CD4-positive, alpha-beta T cell treated with Interferon gamma for 1 hour (primary cell): ENCODE measurements at places on chromosomes 2 and 18.

DNA sequence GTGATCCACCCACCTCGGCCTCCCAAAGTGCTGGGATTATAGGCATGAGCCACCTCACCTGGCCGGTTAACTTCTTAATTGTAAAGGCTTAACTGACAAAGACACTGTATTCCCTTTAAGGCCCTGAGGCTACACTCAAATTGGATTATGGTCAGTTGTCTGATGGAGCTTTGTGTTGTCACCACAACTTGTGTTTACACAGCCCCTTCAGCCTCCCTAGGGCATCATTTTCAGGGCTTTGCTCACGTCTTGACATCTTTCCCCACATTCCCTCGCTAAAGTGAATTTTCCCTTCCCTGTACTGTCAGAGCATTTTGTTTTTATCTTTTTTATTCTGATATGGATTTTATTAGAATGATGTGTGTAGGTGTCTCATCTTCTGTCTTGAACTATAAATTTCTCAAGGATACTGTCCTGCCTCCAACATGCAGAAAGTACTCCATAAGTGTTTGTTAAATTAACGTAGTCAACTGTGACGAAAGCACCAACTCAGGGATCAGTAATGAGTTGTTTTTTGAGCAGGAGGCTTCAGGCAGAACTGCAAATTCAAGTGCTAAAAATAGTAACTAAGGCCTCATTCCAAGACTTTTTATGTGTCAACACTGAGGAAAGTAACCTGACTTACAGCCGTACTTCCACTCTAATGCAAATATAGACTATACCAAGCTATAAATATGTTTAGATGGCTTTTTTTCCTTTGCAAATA, 77.1 kb upstream of the NARS1 start:
- DNase-seq: no peak

GRCh38 chr2:147603447-147603846, 241.4 kb upstream of the ACVR2A start:
- DNase-seq: no peak

DNA sequence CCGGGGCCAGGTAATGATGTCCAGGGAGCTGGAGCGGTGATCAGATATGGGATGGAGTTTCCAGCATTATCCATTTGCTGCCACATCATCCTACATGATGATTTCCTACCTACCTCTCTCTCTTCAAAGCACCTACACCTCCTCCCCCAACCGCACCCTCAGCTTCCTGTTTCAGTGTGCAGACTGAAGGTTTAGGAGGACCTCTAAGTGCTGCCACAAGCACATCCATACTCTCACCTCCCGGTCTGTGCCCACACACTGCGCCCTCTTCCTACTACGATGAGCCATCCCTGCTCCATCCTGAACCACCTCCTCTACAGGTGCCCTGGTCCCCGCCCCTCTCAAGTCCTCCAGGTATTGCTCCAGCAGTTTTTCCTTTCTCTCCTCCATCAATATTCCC, 123.7 kb downstream of the ALPK2 start:
- DNase-seq: no peak

- no peak for DNase-seq
Observed at GRCh38 chr2:15941481-15941850, 1.1 kb downstream of the MYCN start.

DNA sequence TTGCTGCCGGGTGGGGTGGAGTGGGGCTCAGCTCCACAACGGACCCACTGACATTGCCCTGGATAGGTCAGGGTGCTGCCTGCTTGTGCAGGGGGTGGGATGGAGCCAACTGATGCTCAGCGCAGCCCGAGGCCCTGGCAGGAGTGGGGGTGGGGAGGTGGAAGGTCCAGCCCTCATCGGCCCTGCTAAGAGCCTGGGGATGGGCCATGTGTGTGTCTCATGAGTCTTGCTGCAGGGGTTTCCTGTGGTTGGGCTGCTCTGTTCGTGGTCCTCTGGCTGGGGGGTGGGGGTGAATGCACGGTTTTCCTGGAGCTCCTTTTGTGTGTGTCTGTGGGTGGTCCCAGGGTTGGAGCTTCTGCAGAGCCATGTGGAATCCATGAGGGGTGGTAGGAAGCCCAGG, 39.4 kb upstream of the GALR1 start:
- DNase-seq: no peak

- DNase-seq: no peak
Observed at GRCh38 chr18:3162181-3162580, 57.6 kb downstream of the MYOM1 start.

GRCh38 chr2:31296641-31297287, 62.8 kb downstream of the EHD3 start:
- no peak for DNase-seq

DNA sequence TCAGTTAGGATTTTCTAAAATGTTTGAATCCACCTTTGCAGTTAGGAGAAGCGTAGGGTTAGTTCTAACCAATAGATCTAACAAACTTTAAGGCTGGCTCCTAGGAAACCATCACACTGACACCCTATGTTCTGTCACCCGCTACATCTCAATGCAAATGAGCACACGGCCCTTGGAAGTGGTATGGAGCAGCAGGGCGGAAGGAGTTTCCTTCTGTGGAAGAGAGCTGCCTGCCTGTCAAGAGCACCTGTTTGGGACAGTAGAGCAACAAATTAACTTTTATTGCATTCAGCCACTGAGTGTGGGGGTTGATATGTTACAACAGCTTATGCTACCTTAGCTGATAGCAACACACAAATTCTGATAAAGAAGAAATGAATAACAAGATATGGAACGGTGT, 306.9 kb upstream of the RAB6C start:
- DNase-seq: no peak

GRCh38 chr2:28338831-28339321, 53.8 kb upstream of the FOSL2 start:
- no peak for DNase-seq

DNA sequence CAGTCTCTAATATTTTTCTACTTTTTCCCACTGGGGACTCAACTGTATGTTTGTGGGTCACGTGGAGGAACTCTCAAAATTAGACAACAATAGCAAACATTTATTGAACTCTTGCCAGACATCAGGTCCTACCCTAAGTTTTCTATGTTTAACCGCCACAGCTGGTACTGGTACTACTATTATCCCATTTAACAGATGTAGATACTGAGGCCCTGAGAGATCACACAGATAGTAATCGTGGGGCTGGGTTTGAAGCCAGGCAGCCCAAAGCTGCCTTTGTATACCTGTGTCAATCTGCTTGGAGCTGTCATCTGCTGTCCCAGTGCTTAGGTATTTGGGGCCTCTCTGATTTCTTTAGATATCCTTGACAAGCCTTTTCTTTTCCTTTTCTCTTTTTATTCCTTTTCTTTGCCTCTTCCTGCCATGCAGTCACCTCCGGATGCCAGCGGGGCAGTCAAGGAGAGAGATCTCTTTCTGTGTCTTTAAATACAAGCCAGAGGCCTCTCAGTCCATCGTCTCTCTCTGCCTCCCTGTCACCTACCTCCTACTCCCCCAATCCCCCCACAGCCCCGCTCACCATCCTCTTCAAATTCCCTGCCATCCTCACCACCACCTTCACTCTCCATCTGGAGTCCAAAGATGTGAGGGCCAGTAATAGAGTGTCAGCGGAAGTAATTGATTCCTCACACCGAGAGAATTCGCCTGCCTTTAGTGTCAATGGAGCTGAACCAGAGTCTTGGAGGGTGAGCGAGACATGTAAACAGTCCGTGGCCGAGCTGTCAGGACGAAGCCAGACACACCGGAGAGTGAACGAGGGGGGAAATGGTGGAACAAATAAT, 23.4 kb downstream of the NRP2 start:
- DNase-seq: no peak

GRCh38 chr2:31240381-31241365, 6.7 kb downstream of the EHD3 start:
- no peak for DNase-seq

DNA sequence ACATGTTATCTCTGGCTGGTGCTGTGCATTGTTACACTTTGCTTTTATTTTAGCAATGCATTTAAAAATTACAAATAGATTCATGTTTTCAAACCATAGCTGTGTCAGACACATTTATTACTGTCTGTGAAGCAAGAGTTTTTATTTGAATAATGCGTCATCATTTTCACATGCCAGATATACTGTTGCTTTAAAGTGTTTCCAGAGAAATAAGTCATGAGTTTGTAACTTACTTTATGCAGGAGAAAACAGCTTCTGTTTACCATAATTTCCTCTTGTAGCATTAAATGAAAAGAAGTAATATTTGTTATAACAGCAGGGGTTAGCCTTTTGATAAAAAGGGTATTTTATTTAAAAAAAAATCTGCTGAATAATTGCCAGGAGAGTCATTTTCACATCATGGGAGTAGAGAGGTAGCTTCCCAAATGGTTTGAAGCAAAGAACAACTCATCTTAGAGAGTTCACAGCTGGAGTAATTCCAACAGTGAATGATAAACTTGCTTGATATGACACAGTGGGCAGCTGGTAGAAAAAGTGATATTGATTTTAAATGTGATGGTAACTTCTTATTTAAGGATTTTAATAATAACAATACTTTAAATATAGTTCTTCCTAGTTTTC, 1274.5 kb upstream of the CRIM1 start:
- DNase-seq: no peak

DNA sequence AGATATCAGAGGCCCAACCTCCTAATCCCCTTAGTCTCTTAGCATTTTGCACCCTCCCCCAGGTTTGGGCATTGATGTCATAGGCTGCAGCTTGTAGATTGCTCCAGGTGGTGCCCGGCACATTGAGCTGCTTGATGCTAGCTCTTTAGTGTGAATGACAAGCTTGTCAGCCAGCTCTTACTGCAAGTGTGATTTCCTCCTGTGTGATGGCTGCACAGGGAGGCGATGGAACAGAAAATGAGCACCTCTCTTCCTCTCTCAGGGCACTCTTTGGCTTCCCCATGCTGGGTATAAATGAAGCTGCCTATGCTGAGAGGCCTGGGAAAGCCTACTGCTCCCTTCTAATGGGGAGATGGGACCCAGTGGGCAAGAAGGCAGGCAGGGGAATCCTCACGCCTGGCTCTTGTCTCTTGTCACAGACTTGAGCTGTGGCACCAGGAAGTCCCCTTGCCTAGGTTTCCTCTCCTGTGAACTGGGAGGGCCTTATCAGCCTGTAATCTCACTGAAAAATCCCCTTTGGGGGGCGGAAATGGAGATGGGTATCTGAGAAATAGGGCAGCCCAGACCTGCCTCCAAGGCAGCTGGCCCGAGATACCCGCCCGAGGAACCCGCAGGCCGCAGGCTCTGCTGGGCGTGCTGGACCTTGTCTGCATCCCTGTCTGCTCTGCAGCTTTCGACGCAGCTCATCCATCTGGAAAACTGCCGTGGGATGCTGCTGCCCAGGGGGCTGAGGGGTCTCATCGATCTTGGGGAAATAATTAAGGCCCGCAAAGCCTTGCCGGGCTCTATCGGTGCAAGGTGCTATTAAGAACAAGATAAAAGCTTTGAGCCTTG, 163.5 kb upstream of the CXCR4 start:
- DNase-seq: peak; percentile 65

DNA sequence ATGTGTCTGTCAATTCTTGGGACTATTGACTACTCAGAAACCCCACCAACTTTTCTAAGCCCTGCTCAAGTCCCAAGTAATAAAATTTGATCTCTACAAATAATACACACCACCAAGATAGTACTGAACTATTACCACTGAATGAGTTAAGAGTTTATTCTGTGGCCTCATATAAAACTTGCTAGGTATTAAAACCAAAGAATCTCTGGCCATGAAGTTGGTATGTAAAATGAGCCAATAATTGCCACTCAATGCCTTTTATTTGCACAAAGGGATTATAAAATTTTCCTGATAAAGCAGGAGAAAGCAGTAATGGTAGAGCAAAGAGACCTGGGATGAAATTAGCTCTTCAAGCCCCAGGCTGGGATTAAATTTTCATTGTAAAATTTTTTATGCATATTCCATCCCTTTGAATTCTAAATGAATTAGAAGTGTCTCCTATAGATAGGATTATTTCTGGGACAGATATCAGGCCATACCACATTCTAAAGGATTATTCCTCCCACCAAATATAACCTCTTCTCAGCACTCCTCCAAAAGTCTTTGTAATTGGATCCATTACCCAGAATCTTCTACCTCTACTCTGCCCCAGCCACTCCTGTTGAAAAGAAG, 450.5 kb upstream of the ACVR2A start:
- no peak for DNase-seq

GRCh38 chr2:59149271-59149670, 908.1 kb upstream of the FANCL start:
- no peak for DNase-seq

- DNase-seq: no peak
Observed at GRCh38 chr2:11343368-11343649, 1.1 kb downstream of the ROCK2 start.

- no peak for DNase-seq
Observed at GRCh38 chr2:126317790-126318431, 338.0 kb upstream of the GYPC start.

DNA sequence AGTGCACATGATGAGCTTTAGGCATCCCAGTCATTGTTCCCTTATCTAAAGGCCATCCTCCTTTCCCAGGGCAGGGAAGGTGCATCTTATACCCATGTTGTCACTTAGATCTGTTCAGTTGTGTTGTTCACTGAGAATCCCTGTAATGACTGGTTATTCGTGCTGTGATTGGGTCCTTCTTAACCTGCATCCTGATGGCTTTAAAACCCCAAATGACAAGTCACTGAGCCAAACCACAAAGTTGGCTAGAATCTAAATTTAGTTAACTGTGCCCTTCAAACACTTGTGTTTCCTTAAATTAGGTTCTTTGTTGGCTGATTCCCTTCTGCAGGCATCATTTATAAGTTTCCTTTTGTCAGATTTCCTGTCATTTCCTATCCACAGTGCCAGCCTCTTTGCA, 58.5 kb upstream of the SLC16A14 start:
- DNase-seq: no peak

DNA sequence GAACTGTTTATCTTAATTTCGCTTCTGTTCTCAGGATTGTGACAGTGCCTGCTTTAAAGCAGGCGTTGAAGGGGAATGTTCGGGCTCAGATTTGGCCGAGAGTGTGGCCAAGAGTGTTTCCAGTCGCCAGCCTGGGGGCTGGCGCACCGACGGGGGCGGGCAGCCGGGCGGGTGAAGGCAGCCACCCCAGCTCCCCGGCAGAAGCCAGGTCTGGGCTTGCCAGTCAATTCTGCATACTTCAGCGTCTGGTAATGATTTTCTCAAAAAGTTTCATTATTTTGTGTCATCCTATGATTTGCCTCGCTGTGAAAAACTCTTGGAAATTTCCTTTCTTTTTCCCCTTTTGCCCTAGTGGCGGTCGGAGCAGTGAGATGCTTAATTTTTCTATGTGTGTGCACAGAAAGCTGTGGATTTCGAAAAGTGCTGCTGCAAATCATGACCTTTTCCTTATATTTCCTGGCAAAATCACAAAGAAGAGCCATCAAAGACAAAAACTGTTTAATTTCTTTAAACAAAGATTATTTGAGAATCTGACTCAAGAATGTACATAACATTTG, 856 bp downstream of the FAM228A start:
- no peak for DNase-seq
